ENCODE measurements at places on chromosomes 3 and 15.

- DNase-seq: no peak
Observed at GRCh38 chr15:29139072-29139471, 130.6 kb downstream of the NSMCE3 start.

DNA sequence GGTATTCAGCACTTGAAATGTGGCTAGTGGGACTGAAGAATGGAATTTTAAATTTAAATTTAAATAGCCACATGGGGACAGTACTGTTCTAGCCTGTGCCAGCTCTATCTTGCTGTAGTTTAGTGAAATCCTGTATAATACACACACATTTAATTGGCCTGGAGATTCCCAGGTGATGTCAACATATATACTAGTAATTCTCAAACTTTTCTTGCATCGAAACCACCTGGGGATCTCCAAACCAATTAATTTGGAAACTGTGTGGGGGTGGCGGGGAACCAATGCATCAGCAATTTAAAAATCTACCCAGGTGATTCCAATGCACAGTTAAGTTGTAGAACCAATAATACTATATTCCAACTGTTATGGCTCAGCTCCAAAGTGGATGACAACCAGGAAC, 228.9 kb upstream of the MRPL3 start:
- DNase-seq: no peak

GRCh38 chr15:40320931-40321371, 2.5 kb upstream of the INAFM2 start:
- no peak for DNase-seq

- DNase-seq: no peak
Observed at GRCh38 chr3:101518421-101518871, 5.4 kb upstream of the SENP7 start.

DNA sequence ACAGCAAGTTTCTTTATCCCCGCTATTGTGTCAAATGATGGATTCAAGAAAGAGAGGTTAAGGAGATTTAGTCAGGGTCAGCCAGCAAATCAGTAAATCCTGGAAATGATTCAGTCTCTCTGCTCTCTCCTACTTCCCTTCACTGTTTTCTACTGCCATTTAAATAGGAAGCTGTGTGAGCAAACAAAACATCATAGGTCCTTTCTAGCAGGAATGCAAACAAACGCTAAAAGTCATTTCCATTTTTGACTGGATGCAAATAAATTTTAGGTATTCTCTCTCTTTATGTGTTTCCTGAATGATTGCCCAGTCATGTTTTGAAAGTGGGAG, 299.4 kb upstream of the RORA start:
- DNase-seq: no peak

GRCh38 chr15:52369455-52369854, 73.9 kb upstream of the MYO5C start:
- no peak for DNase-seq

- DNase-seq: no peak
Observed at GRCh38 chr3:158420654-158421396, 150.2 kb upstream of the MLF1 start.

GRCh38 chr15:100922192-100923040, 3.3 kb downstream of the LRRK1 start:
- no peak for DNase-seq

DNA sequence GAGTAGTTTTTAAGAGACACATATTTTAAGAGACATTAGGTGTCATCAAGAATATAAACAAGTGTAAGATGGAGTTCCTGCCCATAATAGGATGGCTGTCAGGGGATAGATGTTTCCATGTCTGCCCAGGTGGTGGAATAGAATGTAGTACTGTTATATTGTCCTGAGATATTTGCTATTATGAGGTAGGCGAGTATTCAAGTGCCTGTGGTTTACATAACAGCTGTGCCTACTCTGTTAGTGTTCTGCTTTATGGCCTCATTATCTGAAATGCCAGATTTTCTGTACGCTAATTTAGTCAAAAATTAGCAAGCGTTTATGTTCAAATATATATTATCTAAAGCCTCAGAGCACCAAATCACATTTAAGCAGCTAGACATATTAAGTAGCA, 360.2 kb upstream of the ROPN1 start:
- no peak for DNase-seq

GRCh38 chr3:169863458-169863899, 6.3 kb downstream of the LRRC31 start:
- DNase-seq: no peak

DNA sequence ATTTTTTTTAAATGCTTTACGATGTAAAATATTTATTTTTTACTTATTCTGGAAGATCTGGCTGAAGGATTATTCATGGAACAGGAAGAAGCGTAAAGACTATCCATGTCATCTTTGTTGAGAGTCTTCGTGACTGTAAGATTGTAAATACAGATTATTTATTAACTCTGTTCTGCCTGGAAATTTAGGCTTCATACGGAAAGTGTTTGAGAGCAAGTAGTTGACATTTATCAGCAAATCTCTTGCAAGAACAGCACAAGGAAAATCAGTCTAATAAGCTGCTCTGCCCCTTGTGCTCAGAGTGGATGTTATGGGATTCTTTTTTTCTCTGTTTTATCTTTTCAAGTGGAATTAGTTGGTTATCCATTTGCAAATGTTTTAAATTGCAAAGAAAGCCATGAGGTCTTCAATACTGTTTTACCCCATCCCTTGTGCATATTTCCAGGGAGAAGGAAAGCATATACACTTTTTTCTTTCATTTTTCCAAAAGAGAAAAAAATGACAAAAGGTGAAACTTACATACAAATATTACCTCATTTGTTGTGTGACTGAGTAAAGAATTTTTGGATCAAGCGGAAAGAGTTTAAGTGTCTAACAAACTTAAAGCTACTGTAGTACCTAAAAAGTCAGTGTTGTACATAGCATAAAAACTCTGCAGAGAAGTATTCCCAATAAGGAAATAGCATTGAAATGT, 15.6 kb downstream of the THBS1 start:
- no peak for DNase-seq

DNA sequence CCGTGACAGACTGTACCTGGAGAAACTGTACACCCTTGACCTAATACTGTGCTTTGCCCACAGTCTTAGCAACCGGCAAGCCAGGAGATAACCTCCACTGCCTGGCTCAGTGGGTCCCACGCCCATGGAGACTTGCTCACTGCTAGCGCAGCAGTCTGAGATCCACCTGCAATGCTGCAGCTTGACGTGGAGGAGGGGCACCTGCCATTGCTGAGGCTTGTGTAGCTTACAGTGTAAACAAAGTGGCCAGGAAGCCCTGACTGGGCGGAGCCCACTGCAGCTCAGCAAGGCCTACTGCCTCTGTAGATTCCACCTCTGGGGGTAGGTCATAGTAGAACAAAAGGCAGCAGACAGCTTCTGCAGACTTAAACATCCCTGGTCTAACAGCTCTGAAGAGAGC, 189.3 kb downstream of the EDEM1 start:
- DNase-seq: no peak

GRCh38 chr3:185709251-185709955, 115.4 kb downstream of the IGF2BP2 start:
- no peak for DNase-seq

DNA sequence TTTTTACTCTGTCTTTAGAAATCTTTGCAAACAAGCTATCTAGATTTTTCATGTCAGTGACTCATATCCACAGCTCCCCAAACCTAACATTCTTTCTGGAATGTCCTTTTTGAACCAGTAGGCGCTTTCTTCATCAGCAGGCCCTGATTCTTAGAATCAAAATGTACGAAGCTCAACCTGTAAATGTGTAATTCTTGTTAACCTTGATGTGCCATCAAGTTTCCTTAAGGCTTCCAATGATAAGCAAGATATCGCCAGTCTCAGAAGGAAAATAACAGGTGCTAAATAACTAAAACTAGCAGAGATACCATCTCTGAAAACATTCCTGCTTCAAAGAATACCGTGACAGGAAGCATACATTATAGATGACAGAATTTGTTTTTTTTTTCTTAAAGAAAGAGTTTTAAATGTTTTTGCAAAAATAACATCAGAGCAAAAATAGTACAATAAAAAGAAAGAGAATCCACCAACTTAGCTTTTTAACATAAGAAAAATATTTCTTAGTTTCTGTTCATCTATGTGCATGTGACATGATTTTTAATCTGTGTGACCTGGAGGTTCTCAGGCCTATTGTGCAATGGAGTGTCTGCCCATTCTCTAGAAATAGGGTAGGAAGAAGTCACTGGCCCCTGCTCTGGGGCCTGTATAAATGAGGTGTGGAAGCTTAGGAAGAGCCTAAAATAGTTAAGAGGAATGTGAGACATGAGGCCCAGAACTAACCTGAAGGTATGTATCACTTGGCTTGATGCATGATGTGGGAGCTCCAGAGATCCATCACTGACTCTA, 14.7 kb upstream of the SECISBP2L start:
- no peak for DNase-seq

GRCh38 chr15:56653787-56654186, 79.5 kb downstream of the ZNF280D start:
- DNase-seq: no peak

DNA sequence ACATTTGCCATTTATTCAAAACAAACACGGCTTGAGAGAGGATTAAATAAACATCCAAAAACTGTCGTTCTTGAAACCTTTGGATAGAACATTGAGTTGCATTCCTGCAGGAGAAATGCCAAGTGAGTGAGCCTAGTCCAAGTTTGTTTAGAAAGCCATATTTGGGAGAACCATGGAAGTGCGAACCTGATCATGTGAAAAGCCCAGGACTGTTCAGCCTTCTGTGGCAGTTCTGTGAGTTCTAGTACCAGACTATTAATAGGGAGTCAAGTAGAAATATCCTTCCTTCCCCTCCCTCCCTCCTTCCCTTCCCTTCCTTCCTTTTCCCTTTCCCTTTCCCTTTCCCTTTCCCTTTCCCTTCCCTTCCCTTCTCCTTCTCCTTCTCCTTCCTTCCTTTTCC, 470.4 kb downstream of the LPP start:
- no peak for DNase-seq

DNA sequence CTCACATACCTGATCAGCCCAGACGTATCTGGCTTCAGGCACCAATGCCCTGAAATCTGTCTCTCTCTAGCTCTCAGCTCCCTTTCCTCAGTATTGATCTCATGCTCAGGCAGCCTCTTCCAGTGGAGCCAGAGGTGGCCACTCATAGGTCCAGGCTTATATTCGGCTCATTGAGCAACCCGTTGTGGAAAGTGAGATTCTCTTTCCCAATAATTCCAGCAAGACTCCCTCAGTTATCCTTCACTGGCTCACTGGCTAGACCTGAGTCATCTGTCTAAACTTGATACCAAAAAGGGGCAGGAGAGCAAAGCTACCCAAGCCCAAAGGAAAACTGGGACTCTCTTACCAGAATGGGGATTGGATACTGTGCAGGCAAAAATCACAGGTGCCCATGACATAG, 33.4 kb upstream of the FRMD4B start:
- no peak for DNase-seq

- DNase-seq: no peak
Observed at GRCh38 chr3:155302481-155302880, 9.0 kb upstream of the STRIT1 start.

- DNase-seq: no peak
Observed at GRCh38 chr3:188624828-188625227, 470.9 kb downstream of the LPP start.

- DNase-seq: no peak
Observed at GRCh38 chr3:154102225-154102624, 19.0 kb upstream of the ARHGEF26 start.

- no peak for DNase-seq
Observed at GRCh38 chr3:175270198-175270837, 411.2 kb downstream of the NAALADL2 start.

- DNase-seq: no peak
Observed at GRCh38 chr3:108312656-108313055, 16.3 kb downstream of the HHLA2 start.

GRCh38 chr15:66883284-66883911, 181.4 kb downstream of the SMAD6 start:
- no peak for DNase-seq

- DNase-seq: no peak
Observed at GRCh38 chr3:17742880-17743657, 638 bp upstream of the TBC1D5 start.

DNA sequence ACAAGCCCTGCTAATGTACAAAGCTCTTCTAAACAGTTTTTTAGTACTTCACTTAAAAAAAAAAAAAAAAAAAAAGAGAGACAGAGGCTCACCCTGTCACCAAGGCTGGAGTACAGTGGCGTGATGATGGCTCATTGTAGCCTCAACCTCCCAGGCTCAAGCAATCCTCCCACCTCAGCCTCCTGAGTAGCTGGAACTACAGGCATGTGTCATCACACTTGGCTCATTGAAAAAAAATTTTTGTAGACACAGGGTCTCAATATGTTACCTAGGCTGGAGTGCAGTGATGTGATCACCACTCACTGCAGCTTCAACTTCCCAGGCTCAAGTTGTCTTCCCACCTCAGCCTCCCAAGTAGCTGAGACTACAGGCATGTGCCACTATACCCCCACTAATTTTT, 47.6 kb upstream of the HEG1 start:
- no peak for DNase-seq

DNA sequence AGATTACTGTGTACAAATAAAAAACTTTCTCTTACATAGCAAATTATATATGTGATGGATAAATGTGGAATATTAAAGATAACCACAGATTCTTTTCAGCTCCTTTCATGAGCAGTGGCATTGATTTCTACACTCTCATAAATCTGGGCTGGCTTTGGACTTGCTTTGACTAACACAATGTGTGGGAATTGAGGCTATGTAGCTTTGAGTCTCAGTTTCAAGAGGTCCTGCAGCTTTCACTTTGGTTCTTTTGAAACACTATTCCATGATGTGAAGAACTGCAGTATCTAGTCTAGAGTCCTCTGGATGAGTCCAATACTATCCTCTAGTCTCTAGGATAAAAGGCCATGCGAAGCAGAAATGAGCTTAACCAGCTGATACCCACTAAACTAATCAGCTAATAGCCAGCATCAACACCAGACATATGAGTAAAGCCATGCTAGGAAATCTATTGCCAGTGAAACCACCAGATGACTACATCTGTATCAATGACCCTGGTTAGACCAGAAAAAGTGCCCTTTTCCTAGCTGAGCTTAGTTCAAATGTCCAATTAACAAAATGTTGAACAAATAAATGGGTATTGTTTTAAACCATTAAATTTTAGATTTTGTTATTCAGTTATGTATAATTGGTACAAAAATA, 274.9 kb upstream of the ZPLD1 start:
- no peak for DNase-seq

DNA sequence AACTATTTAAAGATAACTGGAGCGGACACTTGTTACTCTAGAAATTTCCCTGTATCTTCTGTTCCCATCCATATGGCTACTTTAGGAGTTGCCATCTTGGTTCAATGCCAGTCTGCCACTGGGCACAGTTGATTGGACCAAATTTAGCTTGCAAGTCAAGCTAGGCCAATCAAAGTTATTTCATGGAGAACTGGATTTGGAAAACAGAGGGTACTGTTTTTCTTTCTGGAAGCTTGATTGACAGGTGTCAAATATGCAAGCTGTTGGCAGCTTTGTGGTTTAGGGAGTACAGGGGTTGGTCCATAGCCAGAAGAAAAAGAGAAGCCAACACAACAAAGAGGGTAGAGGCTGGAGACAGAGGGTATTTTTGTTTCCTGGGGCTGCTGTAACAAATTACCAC, 33.4 kb upstream of the KLHL25 start:
- DNase-seq: no peak

Data from cortex of kidney (tissue), 1 donor.